Cardiac fibroblast (primary cell): ENCODE measurements at places on chromosomes 7 and 10.

- no peak for DNase-seq
Measured at GRCh38 chr7:103480771-103481170, 34.8 kb upstream of the SLC26A5 start.

DNA sequence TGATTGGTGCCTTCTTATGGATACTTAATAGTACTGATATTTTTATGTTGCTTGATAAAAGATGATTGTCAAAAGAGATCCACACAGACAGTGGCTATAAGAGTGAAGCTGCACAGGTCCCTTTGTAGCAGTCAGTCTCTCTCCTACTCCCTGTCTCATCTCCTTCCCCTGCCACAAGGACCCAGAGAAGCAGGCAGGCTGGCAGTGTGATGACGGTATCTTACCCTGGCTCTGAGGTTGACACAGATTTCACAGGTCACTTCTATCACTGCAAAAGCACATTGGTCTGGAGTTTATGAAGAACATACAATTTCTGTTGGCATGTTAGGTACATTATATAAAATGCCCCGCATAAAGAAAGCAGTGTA, 64.4 kb upstream of the AHR start:
- no peak for DNase-seq

- DNase-seq, result no peak
Measured at GRCh38 chr10:132811891-132812481, 26.0 kb upstream of the NKX6-2 start.

GRCh38 chr7:158617737-158618128, 30.1 kb upstream of the PTPRN2 start:
- DNase-seq, result peak; percentile 9

DNA sequence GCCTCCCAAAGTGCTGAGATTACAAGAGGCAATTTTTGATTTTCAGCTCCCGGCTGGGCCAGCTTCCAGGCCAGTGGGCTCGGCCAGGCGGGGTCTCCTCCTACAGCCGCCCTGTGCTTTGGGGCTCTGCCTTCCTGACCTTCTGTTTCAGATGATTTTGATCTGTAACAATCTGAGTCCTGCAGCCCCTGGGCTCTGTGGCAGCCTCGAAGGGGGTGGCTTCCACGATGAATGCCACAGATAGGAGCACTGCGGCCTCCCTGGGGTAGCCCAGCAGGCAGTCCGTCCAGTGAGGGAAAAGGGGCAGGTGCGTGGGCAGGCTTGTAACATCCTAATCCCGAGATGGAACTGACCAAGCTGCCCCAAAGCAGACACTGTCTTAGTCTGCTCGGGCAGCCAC, 177.5 kb downstream of the DNAJB6 start:
- DNase-seq, result no peak

DNA sequence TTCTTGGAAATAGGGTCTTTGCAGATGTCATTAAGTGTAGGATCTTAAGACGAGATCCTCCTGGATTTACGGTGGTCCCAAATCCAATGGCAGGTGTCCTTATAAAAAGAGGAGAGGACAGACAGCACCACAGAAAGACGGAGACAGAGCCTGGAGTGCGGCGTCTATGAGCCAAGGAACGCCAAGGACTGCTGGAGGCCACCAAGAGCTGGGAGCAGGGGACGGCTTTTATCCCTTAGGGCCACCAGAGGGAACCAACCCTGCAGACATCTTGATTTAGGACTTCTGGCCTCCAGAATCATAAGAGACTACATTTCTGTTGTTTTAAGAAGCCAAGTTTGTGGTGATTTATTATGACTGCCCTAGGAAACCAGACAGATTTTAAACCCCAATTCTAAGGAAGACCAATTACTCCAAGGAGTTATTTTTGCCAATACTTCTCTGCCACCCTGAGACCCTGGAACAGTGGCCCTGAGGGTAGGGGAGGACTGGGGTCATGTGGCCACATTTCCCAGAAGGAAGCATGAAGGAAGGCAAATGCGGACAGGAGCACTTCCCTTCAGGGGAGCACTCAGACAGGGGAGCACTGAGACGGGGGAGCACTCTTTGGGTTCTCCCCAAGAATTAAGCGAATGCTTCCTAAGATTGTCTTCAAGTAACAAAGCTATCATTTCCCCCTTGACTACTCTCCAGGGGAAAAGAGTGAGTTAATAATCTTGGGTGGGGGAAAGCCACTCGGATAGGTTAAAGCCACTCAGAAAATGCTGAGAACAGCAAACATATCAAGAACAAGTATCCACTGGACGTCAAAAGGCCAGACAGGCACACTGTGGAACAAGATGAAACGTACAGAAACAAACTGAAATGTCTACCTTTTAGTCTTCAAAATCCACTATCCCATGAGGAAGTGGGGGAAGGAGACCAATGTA, 67.5 kb downstream of the CHST15 start:
- DNase-seq, result peak; percentile 56

- peak; percentile 72 for DNase-seq
Measured at GRCh38 chr10:73590881-73591799, at the start of gene USP54. Gene USP54, minus strand, starts transcription at chr10:73591342. Its CDS starts 15,684 bp downstream, at chr10:73575658.

- no peak for DNase-seq
Measured at GRCh38 chr7:124009321-124009720, 23.5 kb downstream of the TMEM229A start.

DNA sequence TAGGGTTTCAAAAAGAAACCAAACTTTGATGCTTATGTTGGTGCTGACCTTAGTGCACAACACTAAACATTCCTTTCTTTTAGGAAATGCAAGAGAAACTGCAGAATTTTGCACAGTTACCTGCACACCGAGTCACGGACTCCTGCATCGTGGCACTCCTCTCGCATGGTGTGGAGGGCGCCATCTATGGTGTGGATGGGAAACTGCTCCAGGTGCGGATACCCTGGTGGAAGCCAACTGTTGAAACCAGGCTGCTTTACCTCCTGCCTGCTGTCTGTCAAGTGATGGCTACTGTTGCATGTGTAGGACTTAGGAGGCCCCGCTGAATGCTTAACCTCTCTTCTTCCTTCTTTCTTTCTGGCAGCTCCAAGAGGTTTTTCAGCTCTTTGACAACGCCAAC, 11.7 kb downstream of the CASP2 start:
- peak; percentile 20 for DNase-seq

DNA sequence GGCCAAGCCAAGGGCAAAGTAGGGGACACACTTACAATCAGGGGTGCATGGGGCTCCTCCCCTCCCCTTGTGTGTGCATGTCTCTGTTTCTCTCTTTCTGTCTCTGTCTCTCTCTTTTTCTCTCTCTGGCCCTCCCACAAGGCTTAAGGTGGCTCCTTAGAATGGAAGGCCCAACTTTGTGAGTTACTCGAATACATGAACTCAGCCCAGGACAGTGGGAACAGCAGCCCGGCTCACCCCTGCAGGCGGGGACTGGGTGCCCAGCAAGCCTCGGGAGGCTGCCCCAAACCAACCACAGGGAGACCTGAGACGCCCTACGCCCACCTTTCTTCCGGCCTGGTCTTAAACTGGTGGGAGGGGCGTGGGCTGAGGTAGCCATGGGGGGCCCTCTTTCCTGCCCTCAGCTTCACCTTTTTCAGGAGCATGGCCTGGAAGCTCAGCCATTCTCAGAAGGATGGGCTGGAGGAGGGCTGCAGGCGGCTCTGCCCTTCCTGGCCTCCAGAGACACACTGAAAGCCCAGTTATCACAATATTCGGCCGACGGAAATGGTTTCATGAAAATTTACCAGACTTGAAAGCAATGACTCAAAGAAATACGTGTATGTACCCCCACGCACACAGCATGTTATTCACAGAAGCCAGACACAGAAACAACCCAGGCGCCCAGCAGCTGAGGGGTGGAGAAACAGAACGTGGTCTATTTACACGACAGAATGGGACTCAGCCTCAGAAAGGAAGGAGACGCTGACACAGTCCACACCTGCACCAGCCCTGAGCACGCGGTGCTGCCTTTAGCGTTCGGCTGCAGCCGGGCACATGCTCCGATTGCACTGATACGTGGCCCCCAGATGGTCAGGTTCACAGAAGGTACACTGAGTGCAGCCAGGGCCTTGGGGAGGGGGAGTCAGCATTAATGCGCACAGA, 229.5 kb downstream of the PTPRN2 start:
- no peak for DNase-seq

DNA sequence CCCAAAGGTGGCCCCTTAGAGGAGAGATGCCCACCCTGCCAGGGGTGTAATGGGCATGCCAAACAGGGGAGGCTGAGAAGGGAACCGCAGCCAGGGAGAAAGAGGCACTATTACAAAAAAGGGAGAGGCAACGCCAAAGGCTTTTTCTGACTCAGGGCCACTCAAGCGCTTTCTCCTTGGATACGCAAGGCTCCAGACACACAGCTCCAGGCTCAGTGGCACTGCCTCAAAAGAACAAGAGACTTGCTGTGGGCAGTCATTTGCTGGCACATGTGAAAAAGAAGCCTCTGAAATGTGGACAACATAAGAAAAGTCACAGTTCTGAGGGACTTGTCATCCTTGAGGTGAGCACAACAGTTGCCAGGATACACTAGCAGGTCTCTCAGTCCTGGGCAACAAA, 128.4 kb downstream of the DGKI start:
- DNase-seq, result peak; percentile 40

GRCh38 chr7:94011714-94012353, 7.7 kb upstream of the BET1 start:
- DNase-seq, result no peak

GRCh38 chr7:141722529-141722928, 14.4 kb downstream of the WEE2 start:
- DNase-seq, result no peak

- no peak for DNase-seq
Measured at GRCh38 chr7:75823198-75823910, 9.7 kb upstream of the CCL24 start.

DNA sequence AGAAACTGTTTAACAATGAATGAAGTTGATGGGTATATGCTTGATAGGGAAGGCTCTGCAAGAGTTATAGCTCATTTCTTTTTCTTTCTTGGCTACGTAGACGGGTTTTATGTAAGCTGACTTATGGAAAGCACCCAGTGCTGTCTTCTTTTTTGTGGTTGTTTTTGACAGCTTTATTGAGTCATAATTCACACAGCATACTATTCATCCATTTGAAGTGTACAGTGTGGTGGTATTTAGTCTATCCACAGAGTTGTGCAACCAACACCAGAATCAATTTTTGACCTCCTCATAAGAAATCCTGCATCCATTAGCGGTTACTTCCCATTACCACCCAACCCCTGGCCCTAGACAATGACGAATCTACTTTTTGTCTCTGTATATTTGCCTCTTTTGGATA, 240.6 kb upstream of the KIAA1217 start:
- DNase-seq, result no peak

GRCh38 chr10:130020651-130021382, 56.7 kb upstream of the EBF3 start:
- DNase-seq, result no peak
